ENCODE measurements at places on chromosomes 13 and 19.

DNA sequence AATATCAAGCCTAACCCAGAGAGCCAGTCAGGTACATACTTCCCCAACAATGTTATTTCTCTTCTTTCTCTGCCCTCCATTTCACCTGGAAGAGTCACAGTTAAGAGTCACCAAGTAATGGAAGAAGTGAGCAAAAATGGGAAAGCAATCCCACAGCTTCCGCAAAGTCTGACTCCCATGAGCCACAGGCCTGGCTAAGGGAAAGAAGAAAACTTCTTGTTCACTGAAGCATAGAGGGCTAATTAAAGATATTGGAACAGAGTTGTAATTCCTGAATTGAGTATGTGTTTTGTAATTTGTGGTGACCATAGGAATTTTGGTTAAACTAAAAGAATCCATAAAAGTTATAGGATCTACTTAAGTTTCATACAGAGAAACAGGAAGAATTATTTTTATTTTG is 830.9 kb upstream of the PCDH20 start:
- no peak for DNase-seq

- DNase-seq: no peak
These were observed 47.4 kb downstream of the KDM4B start for GRCh38 chr19:5016268-5016667.

DNA sequence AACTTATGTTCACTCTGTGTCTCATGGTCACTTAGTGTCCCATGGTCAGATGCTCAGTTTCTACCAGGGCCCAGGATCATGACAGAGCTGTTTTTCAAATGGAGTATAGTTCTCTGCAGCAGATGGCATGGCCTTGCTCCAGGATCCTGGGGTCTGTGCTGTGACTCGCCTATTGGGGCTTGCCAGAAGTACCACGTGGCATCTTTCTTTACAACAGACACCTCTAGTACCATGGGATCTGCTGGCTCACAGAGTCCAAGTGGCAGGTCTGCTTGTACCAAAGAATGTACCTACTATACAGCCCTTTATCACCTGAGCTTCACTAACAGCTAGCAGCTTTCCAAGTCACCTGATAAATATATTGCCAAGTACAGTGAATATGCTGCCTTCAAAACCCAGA is 6.0 kb upstream of the RNF6 start:
- DNase-seq: no peak

DNA sequence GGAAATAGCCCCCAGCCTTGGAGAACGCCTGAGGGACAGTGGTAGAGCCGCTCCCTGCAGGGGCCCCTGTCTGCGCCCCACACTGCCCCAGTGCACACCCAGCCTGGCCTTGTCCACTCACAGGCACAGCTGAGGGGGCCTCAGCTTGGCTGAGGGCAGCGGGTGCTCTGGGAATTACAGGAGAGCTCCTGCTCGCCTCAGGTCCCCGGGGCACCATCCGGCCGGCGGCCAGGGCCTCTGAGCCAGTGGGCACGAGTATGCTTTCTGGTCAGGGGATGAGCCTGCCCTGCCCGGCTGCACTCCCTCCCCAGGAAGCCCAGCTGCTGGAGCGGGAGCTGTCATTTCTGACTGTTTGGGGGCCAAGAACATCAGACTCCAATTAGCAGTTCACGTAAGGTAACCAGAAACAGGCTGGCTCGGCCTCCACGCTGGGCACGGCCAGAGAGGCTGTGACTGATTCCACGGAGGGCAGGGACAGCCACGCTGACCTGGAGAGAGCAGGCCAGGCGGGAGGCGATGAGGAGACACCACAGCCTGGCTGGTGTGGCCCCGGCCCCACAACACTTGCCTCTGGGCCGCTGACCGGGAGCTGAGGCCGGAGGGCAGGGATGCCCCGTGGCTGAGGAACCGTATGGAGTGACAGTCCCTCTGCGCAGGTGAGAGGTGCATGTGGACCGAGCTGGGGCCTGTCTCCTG is 15.4 kb downstream of the CEBPG start:
- DNase-seq: no peak

GRCh38 chr13:101408154-101408553 is 8.2 kb downstream of the NALCN start:
- no peak for DNase-seq

GRCh38 chr13:51714663-51715168 is 89.2 kb downstream of the DHRS12 start:
- DNase-seq: no peak

DNA sequence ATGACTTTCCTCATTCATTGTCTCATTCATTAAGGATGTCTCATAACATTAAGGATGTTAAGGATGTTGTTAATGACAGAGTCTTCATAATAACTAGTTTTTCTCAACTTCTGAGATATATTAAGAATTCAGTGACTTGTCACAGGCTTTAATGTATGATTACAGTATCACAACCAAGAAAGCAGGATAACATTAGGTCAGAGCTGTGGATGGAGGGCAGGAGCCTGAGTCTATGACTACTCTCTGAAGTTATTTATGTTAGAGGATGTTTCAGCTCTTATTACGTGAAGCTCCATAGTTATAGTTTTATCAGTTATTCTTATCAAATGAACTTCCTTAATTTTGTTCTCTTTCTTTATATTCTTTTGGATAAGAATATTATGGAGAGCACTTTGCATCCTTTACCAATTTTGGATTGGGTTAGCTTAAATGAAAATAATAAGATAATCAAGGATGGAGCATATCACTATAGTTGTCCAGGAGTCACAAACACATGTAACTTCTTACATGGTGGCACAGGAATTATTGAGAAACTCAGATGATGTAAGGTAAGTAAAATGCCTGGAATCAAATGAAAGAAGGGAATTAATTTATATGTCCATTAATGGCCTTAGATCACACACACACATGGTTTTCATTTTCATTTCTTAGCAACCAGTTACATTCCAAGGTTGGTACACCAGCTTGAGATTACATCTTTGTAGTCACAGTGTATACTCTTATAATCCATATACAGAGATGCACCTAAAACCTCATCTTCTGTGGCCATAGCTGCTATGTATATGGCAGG is 57.0 kb downstream of the SLC10A2 start:
- DNase-seq: no peak

- no peak for DNase-seq
These were observed 17.1 kb downstream of the CHERP start for GRCh38 chr19:16524991-16525734.

- DNase-seq: no peak
These were observed 2.4 kb downstream of the LMNB2 start for GRCh38 chr19:2454199-2454961.

GRCh38 chr19:17327654-17328516 is 6.8 kb downstream of the ANO8 start:
- DNase-seq: no peak

GRCh38 chr13:98141509-98142379 is 1.1 kb upstream of the FARP1 start:
- no peak for DNase-seq

GRCh38 chr13:30743319-30744055 is 8.1 kb downstream of the ALOX5AP start:
- DNase-seq: no peak

DNA sequence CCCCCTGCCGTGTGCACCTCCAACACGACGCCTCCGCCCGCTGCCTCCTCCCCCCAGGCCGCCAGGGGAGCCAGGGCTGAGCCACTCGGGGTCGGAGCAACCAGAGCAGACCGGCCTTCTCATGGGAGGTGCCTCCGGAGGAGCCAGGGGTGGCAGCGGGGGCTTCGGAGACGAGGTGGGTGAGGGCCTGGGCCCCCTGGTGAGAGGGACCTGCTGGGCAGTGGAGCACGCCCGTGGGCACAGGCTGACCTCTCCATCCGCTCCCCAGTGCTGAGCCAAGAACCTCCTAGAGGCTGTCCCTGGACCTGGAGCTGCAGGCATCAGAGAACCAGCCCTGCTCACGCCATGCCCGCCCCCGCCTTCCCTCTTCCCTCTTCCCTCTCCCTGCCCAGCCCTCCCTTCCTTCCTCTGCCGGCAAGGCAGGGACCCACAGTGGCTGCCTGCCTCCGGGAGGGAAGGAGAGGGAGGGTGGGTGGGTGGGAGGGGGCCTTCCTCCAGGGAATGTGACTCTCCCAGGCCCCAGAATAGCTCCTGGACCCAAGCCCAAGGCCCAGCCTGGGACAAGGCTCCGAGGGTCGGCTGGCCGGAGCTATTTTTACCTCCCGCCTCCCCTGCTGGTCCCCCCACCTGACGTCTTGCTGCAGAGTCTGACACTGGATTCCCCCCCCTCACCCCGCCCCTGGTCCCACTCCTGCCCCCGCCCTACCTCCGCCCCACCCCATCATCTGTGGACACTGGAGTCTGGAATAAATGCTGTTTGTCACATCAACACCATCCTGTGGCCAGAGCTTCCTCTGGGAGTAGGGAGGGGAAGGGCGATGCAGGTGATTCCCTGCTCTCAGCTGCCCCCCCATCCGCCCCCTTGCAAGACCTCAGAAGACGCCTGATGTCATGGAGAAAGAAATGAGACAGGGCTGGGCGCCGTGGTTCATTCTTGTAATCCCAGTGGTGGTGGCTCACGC is 12.0 kb downstream of the BCAM start:
- no peak for DNase-seq

- DNase-seq: no peak
These were observed 44.9 kb downstream of the RYR1 start for GRCh38 chr19:38478273-38478971.

DNA sequence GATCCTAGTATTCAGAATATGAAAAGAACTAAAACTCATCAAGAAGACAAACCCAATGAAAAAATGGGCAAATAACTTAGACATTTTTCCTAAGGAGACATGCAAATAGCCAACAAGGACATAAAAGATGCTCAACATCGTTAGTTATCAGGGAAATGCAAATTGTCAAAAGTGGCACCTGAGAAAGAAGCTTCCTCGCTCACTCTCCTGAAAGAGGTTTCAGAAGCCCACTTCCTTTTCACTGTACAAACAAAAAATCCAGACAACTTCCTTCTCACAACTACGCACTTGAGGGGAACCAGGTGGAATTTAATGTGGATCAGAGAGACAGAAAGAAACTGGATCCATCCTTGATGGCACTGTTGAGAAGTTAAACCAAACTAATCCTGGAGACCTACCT is 41.5 kb downstream of the KLF12 start:
- no peak for DNase-seq

GRCh38 chr19:55088543-55089341 is 13.1 kb downstream of the EPS8L1 start:
- DNase-seq: peak; percentile 59

DNA sequence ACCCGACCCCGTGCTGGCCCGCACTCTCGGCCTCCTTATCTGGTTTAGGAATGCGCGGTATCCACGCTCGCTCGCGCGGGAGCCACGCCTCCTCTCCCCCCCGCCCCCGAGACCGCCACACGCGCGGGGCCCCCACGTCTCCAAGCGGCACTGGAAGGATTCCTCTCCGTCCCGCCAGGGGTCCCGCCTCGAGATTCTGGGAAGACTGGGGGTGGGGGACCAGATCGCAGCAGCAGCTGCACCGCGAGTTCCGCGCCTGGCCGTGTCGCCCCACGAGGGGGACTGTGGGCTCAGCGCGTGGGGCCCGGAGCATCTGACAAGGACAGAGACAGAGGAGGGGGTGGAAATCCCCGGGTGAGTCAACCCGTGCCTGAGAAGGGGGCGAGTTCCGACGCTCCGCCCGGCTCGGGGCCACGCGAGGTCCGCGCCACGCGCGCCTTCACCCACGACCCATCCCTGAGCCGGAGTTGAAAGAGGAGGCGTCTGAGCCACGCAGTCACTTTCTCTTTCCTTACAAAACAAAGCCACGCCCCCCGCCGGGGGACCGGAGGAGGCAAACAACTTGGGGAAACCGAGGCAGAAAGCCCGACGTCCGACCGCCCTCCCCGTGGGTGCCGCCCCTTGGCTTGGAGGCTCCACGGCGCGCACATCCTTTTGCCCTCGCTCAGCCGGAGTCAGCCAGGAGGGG is 814 bp downstream of the S1PR2 start:
- no peak for DNase-seq

DNA sequence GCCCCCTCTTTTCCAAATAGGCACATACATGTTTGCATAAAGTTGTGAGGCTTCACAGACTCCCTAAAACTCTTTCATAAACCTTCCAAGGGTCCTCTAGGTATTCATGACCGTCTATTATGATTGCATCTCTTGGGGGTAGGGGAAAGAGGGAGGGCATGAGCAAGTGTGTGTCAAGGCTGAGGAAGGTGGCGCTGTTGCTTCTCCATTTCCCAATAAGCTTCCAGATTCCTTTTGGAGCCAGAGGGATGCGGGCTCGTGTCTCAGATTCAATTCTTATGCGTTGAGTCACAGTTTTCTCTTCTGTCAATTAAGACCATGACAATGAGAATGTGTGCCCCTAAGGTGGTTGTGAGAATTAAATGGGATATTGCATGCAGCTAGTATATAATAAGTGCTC is 51.0 kb upstream of the CYP2A7 start:
- no peak for DNase-seq

DNA sequence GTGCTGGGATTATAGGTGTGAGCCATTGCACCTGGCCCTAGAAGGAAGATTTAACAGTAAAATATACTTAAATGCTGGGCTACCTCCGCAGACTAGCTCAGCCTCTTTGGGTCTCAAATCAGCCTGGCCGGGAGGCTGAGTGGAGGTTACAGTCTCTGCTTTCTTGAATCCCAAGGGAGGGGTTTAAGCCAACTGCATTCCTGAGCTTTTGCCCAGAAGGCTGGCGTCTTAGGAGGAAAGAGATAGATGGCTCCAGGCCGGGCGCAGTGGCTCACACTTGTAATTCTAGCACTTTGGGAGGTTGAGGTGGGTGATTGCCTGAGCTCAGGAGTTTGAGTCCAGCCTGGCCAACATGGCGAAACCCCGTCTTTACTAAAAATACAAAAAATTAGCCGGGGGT is 623 bp upstream of the C5AR1 start:
- no peak for DNase-seq

DNA sequence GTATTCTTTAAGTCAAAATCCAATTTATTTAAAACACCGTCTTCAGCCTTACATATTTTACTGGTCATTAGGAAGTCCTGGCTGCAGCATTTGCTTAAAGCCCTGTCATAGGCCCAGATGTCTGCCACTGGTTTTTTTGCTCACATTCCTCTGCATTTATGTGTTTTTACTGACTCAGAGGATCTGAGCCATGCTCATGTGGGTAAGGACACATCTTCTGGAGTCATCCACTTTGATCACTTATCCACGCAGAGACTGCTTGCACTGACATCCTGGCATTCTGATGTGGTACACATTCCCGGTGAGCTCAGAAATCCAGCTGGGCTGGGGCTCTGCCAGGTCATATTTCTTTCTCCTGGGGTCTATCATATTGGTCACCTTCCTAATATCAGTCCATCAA is 531.7 kb upstream of the ARGLU1 start:
- DNase-seq: no peak

DNA sequence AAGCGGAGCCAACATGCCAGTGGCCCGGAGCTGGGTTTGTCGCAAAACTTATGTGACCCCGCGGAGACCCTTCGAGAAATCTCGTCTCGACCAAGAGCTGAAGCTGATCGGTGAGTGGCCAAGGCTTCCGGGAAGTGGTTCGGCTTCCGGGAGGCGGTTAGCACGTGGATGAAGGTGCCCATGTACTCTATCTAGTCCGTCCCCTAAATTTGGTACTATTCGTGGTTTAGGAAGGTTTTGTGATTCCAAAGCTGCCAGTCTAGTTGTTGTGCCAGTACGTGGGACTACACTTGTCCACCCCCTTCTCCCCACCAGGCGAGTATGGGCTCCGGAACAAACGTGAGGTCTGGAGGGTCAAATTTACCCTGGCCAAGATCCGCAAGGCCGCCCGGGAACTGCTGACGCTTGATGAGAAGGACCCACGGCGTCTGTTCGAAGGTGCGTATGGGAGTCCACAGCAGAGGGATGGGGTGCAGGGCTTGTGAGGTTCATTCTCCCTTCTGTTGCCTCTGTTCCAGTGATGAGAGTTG is 579 bp downstream of the RPS9 start:
- DNase-seq: no peak

GRCh38 chr13:36352350-36352749 is 6.2 kb upstream of the SPART start:
- no peak for DNase-seq
